Skeletal muscle tissue (tissue), 5 donors: ENCODE measurements at places on chromosomes 2 and 18. TPM values are rescaled to one million over a fixed set of nuclear protein-coding genes. Genes with fewer than 3 reads are reported as not detected.

POTEJ gene
- total RNA-seq = not detected

RESP18 gene
- not detected for total RNA-seq

CELF4 gene
- not detected for total RNA-seq

UBR3 gene
- 67.8 TPM for total RNA-seq

FAM237A gene
- total RNA-seq = not detected

KCNK3 gene
- 0.52 TPM for total RNA-seq

VIT gene
- total RNA-seq = 6.8 TPM

CCL20 gene
- not detected for total RNA-seq
